ENCODE measurements at places on chromosomes 11 and 22.
A peak's percentile ranks its signal among the peaks of the same experiment; 100 is the strongest.

DNA sequence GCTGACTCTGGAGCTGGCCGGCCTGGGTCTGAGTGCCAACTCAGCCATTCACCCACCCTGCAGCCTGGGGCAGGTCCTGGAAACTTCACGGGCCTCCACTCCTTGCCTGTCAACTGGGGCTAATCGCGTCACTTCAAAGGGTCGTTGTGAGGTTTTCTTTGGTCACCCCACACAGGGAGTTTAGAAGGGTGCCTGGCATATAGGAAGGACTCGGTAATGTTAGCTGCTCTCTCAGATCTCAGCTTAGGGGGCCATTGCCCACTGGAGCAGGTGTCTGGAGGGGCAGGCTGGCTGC lies 7.3 kb downstream of the INCENP start:
- no peak for DNase-seq

DNA sequence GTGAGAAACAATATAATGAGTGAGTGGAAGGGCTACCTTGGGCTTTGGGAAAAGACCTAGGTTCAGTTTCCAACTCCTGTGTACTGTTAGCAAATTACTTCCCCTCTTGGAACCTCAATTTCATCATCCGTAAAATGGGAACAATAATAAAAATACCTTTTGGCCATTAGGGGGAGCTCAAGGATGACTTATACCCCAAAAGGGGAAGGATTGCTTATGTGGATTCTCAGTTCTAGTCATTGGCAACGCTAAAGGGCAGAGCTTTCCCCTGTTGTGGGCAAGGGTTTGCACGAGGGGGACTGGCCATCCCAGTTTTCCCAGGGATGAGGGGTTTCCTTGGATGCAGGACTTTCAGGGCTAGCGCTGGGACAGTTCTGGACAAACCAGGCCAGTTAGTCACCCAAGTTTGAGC lies 3.1 kb upstream of the COMMD9 start:
- DNase-seq, result peak; percentile 69

DNA sequence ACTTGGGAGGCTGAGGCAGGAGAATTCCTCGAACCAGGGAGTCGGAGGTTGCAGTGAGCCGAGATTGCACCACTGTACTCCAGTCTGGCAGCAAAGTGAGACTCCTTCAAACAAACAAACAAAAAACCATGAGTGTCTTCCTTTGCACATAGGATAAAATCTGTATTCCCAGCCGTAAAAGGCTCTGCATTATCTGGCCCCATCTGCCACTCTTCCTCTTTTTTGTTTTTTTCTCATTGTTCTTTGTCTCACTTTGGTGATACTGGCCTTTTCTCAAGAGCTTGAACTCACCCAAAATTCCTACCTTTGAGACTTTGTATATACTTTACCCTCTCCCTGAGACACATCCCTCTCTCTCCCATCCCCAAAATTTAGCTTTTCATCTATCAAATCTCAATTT lies 17.6 kb downstream of the FDX1 start:
- peak; percentile 57 for DNase-seq

DNA sequence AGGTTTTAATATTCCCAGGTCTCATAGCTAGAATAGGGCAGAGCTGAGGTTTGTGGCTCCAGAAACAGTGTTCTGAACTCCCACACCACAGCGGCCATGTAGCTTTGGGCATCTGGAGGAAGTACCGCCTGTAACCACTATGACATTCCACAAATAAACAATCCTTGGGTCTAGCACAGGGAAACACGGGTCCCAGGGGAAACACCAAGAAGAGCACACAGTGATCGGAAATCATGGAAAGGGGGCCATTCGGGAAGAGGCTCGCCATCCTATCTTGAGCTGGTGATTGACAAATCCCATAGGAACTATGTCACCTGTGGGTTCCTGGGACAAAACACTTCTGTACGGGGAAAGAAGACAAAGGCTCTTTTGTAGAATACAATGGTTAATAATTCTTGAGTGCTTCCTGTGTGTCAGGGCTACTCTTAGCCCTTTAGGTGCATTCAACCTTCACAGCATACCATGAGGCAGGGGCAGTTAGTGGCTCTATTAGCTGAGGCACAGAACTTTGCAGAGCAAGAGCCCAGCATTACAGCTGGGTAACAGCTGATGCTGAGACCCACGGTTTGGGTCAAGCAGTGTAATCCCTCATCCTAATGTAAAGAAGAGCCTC lies 514.2 kb downstream of the NTM start:
- DNase-seq, result no peak

DNA sequence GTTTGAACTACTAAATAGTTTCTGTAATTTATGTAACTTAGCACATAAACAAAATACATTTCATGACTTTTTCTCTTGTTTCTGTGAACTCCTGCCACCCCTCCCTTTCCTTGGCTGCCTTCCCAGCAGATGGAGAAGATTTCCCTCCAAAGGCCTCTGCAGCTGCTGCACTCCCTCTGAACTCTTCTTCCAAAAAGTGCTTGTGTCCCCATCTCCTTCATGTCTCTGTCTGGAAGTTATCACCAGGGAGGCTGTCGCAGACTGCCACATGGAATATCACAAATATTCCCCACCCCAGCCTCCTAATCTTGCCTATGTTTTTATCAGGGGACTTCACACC lies 1068.3 kb downstream of the OPCML start:
- DNase-seq, result no peak

- DNase-seq, result no peak
These were observed 11.7 kb upstream of the RASL10A start for GRCh38 chr22:29327089-29327764.

GRCh38 chr11:132528181-132528580 lies 1004.1 kb downstream of the OPCML start:
- no peak for DNase-seq

GRCh38 chr11:82529936-82530335 lies 203.7 kb downstream of the FAM181B start:
- DNase-seq, result no peak

- no peak for DNase-seq
These were observed 21.3 kb downstream of the TNKS1BP1 start for GRCh38 chr11:57303280-57303989.

DNA sequence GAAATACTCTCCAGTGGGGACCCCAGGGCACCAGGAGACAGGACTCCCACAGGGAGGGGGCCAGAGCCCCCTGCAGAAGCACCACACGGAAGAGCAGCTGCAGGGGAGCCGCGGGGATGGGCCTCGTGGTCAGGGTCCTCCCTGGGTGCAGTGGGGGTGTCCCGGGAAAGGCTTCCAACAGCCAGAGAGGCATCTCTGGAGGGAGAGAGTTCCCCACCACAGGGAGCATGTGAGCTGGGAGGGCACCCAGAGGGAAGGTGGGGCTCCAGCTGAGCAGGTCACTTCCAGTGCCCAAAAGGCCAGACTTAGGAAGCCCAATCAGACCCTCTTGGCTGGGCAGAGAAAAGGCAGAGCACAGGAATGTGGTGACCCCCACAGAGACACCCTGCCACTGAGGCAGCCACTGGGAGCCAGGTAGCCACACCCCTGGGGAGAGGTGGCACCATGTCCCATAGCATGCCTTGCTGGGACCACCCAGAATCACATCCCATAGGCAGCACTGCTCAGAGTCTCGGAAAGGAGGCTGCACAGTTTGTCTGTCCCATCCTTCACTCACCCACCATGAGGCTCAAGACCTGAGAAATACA lies 49.9 kb upstream of the LMO1 start:
- no peak for DNase-seq

DNA sequence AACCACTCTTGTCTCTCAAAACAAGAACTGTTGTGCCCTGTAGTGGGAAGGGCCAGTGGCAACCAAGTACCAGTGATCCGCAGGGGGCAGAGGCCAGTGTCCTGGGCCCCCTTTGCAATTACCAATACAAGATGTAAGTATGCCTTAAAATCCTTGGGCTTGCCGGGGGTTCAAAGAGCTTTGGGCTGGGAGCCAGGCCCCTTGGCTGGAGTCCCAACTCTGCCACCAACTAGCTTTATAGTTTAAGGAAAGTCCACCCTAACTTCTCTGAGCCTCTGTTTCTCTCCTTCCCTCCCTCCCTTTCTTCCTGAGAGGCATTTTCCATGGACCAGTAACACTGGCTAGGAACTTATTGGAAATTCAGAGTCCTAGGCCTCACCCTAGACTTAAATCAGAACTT lies 15.5 kb downstream of the CLMP start:
- no peak for DNase-seq

GRCh38 chr11:96309643-96310017 lies 33.4 kb downstream of the MAML2 start:
- DNase-seq, result no peak

DNA sequence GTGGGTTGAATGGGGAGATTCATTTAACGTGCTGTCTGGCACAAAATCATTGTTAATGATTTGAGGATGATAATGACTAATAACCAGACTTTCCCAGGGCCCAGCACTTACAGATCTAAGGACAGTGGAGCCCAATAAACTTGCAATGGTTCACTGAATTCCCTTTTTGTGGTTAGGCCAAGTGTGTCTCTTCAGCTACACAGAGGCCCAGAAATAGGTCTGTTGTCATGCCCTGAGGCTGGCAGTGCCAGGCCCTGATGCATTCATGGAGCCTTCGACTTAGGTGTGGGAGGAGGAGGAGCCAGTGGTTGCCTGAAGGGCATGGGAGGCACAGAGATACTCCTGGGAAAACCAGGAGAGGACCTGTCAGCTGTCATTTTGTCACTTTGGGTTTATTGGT lies 56.1 kb downstream of the KIAA1671 start:
- DNase-seq, result peak; percentile 6

GRCh38 chr11:131194726-131195125 lies 175.7 kb upstream of the NTM start:
- no peak for DNase-seq

GRCh38 chr22:43110927-43111623 lies 525 bp downstream of the BIK start:
- peak; percentile 62 for DNase-seq

DNA sequence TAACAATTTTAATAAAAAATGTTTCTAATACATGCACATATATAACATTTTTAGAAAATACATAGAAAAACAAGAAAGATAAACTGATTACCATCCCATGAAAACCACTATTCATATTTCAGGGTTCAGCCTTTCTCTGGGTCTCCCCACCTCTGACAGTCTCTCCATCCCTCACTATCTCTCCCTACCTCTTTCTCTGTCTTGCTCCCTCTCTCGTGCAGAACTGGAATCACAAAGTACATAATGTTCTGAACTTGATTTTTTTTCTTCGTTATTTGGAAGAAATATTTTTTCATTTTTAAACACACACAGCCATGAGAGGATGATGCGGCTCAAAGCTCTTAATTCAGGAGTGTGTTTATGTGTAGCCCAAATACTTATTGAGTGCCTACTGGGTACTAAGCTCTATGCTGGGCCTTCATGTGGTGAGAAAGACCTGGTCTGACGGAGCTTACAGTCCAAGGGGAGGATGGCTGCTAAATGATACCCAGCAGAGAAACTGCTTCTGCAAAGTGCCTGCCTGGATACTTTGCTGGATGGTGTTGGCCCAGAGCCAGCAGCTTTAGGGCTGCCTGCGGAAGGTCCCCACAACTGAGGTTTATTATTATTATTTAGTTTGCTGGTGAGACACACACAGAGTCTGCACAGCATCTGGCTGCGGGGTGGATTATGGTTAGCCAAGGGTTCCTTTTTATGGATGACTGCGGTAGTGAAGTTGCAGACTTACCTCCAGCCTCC lies 42.6 kb downstream of the SC5D start:
- DNase-seq, result no peak

- peak; percentile 81 for DNase-seq
These were observed 11.7 kb downstream of the MIAT start for GRCh38 chr22:26669060-26669481.

DNA sequence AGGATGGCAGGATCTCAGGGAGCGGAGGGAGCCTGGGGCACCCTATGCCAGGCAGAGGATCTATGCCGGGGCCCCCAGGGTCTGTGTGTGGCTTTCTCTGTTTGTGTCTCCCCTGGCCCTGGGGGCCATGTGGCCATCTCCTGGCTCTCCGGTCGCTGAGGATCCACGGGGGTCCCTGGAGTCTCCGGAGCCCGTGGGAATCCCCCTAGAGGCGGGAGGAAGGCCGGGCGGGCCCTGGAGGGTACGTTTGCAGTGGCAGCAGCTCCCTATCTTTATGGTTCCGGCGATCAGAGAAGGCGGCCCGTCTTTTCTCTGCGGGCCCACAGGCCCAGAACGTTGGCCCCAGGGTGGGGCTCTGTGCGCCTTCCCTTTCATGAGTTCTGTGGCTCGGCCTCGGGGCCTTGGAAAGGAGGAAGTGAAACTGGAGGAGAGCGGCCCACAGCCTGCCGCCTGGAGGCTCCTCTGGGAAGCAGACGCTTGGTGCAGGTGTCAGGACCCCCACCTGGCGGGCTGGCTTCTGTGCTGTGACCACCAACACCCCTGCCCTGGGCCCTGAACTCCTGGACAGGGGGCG lies 82.1 kb downstream of the KCNQ1 start:
- no peak for DNase-seq

DNA sequence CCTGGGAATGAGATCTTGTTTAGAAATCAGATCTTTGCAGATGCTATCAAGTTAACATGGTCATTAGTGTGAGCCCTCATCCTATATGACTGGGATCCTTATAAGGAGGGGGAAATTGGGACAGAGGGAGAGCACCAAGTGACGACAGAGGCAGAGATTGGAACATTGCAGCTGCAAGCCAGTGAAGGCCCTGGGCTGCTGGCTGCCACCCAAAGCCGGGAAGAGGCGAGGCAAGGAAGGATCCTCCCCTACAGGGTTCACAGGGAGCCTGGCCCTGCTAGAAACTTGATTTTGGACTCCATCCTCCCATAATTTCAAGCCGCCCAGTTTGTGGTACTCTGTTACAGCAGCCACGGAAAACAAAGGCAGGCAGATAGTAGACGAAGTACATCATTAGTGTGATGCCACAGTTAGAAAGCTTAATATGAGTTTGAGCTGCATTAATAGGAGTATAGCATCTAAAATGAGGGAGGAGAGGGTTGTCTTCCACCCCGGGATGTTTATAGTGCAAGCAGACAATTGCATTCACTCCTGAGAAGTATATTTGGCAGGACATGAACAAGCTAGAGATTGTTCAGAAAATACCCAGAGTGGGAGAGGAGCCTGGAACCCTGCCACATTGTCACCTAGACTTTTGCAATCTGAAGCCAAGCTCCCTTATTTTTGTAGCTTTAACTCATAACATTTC lies 56.8 kb upstream of the CLMP start:
- no peak for DNase-seq

DNA sequence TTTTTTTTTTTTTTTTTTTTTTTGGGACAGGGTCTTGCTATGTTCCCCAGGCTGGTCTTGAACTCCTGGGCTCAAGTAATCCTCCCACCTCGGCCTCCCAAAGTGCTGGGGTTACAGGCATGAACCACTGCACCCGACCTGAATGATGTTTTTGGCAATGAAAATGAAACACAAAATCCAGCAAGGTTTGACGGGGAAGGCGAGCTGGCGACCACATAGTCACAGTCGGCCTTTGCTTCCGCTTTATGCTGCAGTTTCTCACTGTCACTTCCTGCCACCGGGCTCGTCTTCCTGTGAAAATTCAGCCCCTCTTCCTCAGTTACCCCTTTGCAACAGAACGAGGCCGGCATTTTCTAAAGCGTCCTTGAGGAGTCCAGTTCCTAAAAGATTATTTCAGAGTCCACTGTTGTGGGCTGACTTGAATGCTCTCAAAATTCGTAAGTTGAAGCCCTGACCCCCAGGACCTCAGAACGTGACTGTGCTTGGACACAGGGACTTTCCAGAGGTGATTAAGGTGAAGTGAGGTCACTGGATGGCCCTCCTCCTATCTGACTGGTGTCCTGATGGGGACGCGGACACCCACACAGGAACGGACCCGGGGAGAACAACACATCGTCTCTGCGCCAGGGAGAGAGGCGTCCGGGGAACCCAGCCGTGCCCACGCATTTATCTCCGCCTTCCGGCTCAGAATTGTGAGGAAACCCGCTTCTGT lies 2.9 kb upstream of the BID start:
- no peak for DNase-seq

- no peak for DNase-seq
These were observed 907.1 kb downstream of the DLG2 start for GRCh38 chr11:84719935-84720577.

All from NCI-H2171 treated with DMSO at 0.1 percent for 48 hours (cell line).